ENCODE measurements at places on chromosomes 4 and X. TPM values are rescaled to one million over a fixed set of nuclear protein-coding genes. Genes with fewer than 3 reads are reported as not detected.

The POF1B gene
- total RNA-seq, result not detected

The ATRX gene
- total RNA-seq, result 65.3 TPM

The PRDM5 gene
- 8.2 TPM for total RNA-seq

The PRIMPOL gene
- total RNA-seq, result 9.7 TPM

The TMSB15C gene
- 1.3 TPM for total RNA-seq

The CITED1 gene
- total RNA-seq, result not detected

The ARHGAP10 gene
- 28.2 TPM for total RNA-seq

The DHX15 gene
- 114 TPM for total RNA-seq

The DCHS2 gene
- total RNA-seq, result not detected

The RAB40A gene
- total RNA-seq, result 0.53 TPM

The SPON2 gene
- total RNA-seq, result 7.2 TPM

The SRPX gene
- 500 TPM for total RNA-seq

The XAGE1B gene
- not detected for total RNA-seq

The PFKFB1 gene
- total RNA-seq, result 0.03 TPM

The ARSD gene
- 22.5 TPM for total RNA-seq

The CCNA2 gene
- 5.1 TPM for total RNA-seq

The GAGE2A gene
- total RNA-seq, result not detected

The PDE6B gene
- total RNA-seq, result 0.39 TPM

The TMEM31 gene
- not detected for total RNA-seq

The SUPT20HL1 gene
- total RNA-seq, result 0.07 TPM

The SLC9B1 gene
- 0.76 TPM for total RNA-seq

The PPA2 gene
- 65.6 TPM for total RNA-seq

The LUZP4 gene
- total RNA-seq, result not detected

The FHL1 gene
- total RNA-seq, result 268 TPM

The SHISA3 gene
- 12.9 TPM for total RNA-seq

The THOC2 gene
- 55.6 TPM for total RNA-seq

The ELOVL6 gene
- total RNA-seq, result 14.2 TPM

The TXK gene
- total RNA-seq, result 0.26 TPM

The FANCB gene
- 3.3 TPM for total RNA-seq

The TMPRSS11B gene
- total RNA-seq, result not detected

The ANK2 gene
- 132 TPM for total RNA-seq

The G3BP2 gene
- total RNA-seq, result 171 TPM

The ELF4 gene
- total RNA-seq, result 13.4 TPM

The IDH3G gene
- total RNA-seq, result 51.0 TPM

The HSD17B13 gene
- total RNA-seq, result 0.13 TPM

The CXCL1 gene
- total RNA-seq, result 120 TPM

The PPP2R2C gene
- total RNA-seq, result 0.07 TPM

Data from smooth muscle cell of the pulmonary artery (primary cell).